ENCODE measurements at places on chromosomes 16 and 17.

GRCh38 chr17:9714801-9715200 is 69.5 kb downstream of the USP43 start:
- no peak for DNase-seq

- no peak for DNase-seq
Observed at GRCh38 chr16:48676836-48677235, 66.9 kb upstream of the N4BP1 start.

DNA sequence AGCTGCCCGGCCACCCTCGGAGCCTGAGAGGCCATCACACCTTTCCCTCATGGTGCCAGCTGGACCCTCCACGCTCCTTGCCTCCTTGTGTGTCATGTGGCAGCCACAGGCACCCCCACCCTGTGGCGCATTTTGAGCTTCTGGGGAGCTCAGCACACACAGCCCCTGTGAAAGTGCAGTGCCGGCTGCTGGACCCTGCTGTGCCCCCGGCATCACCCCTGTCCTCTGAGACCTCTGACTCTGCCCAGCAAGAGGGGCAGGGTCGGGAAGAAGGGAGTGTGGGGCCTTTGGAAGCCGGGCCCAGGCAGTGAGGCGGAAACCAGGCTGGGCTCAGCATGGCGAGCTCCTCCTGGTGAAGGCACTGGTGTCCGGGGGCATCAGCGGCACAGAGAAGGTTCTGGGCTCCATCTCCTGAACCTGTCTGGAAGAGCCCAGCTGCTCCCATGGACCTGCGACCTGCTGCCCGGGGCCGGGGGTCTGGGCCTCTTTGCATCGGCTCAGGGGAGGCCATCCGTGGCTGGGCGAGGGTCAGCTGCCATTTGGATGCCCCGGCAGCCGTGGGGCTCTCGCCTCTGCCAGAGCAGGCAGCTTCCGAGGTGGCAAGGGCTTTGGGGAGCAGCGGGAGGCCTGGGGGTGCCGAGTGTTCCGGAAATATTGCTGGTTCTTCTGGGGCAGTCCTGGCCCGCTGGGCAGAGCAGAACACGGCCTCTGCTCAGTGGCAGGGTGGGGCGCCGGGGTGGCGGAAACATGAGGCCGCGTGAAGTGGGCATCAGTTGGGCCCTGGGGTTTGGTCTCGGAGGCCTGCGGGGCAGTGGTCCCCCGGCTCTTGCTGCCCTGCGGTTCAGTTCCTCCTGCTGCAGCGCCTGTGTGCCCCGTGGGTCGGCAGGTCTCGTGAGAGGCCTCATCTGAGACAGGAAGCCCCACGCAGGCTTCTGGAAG is 17.9 kb downstream of the CENPX start:
- DNase-seq, result no peak

GRCh38 chr17:81714412-81715106 is 2.5 kb downstream of the SLC25A10 start:
- DNase-seq, result no peak

DNA sequence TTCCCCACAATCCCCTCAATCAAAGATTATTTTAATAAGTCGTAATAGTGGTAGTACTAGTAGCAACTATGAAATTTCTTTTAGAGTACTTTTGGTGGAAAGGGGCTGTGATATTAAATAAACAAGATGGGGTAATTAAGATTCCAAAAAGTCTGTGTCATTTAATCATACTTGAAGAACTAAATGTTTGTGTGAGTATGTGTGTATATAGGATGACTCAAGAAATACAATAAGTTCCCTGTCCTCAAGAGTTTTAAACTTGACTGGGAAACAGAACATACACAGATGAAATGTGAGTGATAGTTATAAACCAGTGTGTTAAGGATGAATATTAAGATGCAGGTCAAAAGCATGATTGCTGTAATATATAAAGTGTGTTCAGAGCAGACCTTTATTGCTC is 2.3 kb downstream of the ALDH3A2 start:
- no peak for DNase-seq

- no peak for DNase-seq
Observed at GRCh38 chr16:67664258-67664657, 2.3 kb downstream of the ENKD1 start.

GRCh38 chr17:55996826-55997225 is 156.4 kb upstream of the ANKFN1 start:
- no peak for DNase-seq

DNA sequence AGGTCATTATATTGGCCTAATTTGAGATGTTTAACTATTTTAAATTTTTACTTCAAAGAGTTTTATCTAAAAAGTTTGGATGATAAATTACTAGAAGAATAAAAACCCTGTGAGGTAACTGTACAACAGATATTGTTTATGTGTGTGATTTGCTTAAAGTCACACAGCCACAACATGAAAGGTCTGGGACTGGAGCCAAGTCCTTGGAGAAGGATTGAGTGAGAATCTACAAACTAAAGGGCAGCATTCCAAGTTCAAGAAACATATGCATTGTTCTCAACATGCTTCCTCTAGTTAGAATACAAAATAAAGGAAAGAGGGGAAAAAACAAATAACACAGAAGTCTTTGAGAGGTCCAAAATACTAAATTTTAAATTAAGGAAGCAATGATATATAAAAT is 131.5 kb upstream of the MON1B start:
- no peak for DNase-seq

DNA sequence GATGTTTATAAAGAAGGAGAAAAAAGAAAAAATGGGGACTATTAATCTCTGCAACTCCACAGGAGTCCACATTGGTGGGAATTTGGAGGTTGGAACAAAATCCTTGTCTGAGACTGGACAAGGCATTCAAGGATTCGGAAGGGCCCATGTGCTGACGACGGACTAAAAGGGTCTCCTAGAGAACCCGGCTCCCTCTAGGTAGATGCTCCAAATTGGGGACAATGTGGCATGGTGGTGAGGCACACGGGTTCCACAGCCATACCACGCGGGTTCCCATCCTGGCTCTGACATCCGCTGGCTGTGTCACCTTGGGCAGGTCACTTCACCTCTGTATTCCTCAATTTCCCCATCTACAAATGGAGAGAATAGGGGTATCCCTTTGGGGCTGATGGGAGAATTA is 227.4 kb downstream of the C16orf78 start:
- DNase-seq, result no peak

- DNase-seq, result no peak
Observed at GRCh38 chr17:48565925-48566710, 12.0 kb downstream of the HOXB4 start.

GRCh38 chr17:63356337-63356757 is 89.8 kb downstream of the CYB561 start:
- DNase-seq, result no peak

- peak; percentile 42 for DNase-seq
Observed at GRCh38 chr16:28321700-28322411, 29.5 kb downstream of the SBK1 start.

DNA sequence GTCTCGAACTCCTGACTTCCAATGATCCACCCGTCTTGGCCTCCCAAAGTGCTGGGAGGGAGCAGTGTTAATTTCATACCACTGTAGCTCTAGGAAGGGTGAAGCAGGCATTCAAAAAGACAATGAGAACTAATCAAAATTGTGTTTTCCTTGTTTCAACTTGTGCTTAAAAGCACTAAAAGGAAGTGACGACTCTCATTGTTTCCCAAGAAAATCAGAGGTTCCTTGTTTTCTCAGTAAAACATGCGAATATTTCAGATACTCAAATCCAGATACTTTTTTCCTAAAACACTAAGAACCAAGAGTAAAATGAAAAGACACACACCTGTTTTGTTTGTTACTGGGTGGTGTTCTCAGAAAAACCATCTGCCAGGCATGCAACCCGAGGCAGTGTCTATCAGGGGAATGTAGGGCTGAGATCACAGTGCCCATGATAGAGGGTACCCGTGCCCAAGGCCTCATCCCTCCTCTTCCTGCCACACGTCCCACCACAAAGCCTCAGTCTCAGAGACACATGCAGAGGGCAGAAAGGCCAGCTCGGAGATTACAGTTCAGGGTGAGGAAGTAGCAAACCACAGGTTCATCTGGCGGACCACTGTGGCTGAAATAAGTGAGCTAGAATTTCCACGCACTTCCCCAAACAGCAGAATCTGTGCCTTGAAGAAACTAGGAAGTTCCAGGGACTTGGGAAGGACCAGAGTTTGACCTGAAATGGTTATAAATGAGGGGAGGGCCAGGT is 33.7 kb downstream of the GINS3 start:
- peak; percentile 56 for DNase-seq

- DNase-seq, result peak; percentile 91
Observed at GRCh38 chr17:34980681-34981537, 597 bp downstream of the LIG3 start.

DNA sequence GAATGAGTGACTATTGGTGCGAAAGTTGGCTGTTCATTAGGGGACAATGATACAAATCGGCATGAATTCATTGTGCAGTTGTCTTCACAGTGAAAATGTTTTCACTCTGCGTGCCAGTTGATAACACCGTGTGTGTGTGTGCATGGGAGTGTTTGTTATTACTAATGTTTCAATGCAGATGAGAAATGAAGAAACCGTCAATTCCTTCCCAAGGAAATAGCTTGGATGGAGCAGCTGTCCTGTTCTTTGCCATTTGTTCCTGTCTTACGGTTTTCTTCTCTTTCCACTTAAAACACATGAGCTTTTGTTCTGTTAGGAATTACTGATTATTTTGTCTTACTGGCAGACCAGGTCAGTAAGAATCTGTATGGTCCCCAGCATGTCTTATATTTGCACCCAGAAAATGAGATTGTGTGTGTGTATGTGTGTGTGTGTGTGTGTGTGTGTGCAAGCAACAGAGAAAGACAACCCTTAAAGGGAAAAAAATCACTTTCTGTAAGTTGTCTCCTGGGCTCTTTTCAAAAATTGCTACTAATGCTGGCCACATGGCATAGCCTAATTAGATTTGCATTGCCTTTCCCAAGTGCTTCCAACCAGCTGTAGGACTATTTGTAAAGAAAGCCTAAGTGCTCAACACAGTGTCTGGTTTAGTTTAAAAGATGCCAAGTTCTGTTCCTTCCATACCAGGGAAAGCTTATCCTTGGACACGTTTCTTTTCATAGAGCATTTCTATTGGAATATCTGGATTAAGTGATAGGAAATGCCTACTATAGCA is 23.8 kb downstream of the SHISA9 start:
- DNase-seq, result no peak

- DNase-seq, result peak; percentile 86
Observed at GRCh38 chr16:67184995-67185650, 1.4 kb upstream of the MATCAP1 start.

DNA sequence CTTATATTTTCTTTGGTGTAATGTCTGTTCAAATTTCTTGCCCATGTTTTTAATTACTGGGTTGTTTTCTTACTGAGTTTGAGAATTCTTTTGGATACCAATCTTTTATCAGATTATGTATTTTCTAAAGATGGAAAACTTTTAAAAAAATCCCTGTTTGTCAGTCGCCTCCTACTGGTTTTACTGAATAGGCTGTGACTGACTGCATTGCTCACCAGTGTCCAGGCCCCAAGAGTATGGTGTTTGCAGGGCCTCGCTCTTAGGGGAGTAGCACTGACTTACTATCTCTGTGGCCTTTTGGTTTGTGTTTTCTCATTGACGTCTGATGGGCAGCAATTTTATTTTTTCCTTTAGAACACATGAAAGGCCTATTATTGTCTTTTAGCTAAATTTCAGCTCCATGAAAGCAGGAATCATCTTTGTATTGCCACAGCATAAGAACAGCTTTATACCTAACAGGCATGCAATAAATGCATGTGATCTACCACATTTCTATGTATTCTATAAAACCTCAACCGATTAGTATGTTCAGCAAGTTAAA is 188.4 kb downstream of the AATF start:
- DNase-seq, result no peak

DNA sequence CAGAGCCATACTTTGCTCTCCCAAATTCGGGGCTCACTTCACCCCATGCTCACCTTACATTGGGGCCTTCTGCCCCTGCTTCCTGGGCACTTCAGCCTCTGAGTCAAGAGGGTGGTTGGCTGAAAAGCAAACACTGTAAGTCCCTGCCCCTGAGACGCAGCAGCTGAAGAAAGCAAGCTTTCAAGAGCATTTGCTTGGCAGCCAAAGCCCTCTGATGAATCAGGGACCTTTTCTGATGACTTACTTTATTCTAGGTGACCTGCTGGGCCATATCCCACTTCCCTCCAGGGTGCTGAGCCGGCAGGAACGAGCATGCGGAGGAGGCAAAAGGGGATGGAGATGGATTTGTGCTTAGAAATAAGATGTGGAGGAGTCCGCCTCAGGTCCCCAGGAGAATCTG is 147.0 kb upstream of the TNRC6C start:
- DNase-seq, result no peak

DNA sequence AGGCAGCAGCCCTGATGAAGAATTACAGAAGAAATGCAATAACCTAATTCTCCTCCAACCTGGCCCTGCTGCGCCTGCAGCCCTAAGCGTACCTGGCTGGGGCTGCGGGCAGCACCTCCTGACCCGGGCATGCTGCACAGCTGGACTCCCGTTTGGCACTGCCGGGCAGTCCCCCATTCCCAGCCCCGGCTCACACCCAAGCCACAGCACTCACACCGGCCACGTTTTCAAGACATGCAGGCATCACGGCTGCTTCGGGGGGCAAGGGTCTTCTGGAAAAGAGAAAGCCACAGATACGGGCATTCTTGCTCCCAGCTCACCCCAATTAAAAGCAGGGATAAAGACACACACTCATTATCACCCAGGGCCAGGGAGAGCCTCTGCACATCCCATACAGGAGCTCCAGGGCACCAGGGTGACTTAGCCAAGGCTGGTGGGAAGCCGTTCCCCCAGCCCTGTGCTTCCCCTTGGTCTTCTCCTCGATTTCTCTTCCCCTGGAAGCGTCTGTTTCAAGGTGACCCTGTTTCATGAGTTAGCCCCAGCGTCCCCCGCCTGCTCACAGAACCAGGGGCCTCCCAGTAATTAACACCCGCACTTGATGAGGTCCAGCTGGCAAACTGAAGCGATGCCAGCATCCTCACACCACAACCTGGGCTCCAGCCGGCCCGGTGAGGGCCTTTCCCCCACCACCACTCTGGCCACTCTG is 216.7 kb downstream of the C16orf78 start:
- DNase-seq, result no peak

DNA sequence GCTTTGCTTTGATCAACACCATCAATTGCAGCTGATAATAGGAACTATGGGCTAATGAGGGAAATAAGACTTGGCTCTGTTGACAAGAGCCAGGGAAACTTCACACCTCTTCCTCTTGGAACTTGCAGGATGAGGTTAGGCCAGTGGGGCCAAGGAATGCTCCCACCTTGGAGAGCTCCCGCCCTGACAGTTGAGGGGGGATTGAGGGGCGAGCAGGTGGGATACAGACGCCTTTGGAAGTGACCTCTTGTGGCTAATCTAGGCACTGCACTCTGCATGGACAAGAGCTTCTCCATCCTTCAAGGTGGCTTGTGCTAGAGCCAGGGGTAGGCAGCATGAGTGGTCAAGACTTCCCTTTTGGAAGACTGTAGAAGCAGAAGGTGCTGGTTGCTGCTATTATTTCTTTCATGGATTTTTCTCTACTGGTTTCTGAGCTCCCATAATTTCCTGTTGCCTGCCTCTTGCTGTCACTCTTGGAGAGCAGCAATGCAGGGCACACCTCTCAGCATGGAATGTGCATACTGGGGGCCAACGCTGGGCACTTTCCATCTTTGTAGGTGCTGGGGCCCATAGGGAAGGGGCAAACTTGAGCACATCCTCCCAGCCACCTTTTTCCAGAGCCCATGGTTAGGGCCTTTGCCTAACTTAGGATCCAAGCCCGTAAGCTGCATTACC is 2.3 kb upstream of the PHF12 start:
- peak; percentile 73 for DNase-seq
